Ascending aorta (tissue), 2 donors: ENCODE measurements at places on chromosomes 6 and 20. TPM values are rescaled to one million over a fixed set of nuclear protein-coding genes. Genes with fewer than 3 reads are reported as not detected.
A peak's percentile ranks its signal among the peaks of the same experiment; 100 is the strongest.

DNA sequence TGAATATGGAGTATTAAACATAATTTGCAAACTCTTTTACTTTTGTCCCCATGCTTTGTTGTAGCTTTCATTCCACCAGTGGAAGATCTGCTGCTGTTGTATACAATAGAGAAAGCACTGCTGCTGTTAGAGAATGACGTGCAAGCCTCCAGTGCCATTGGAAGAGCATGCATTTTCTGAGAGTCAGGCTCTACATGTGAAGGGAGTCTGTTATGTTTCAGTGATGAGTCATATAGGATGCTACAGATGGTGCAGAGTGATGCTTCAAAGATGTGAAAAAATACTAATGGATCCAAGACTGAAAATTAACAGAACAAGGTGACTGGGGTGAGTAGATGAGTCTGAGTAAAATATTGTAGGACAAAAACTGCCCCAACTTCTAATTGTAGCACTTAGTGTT lies 22.4 kb upstream of the BACH2 start:
- no peak for DNase-seq

- DNase-seq: no peak
These were observed 31.3 kb upstream of the MYLIP start for GRCh38 chr6:16097382-16098171.

GRCh38 chr20:49345524-49345923 lies 67.7 kb upstream of the ZNFX1 start:
- peak; percentile 70 for DNase-seq

DNA sequence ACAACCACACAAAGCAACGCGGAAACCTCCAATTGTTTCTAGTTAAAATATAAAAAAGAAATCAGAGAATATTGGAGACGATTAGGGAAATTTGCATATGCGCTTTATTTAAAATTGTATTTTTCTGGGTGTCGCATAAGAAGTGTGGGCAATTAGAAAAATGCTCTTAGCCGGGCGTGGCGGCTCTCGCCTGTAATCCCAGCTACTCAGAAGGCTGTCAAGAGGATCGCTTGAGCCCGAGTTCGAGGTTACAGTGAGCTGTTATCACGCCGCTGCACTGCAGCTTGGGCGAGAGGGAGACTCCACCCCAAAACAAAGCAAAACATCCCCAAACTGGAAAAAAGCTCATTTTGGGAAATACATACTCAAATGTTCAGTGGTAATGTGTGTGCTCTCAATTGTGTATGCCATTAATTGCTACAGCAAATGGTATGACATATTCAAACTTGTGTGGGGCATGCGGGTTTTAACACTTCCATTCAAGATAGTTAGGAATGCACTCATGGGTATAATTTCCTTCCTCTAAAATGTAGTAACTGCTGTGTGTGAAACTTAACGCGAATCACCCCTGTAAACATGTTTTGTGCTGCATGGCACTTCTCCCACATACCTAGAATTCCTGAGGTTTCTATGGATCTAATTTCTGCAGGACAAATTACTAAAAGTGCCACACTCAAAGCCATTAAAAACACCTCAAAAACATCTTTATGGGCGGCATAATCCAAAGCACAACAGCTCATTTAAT lies 54.7 kb upstream of the HFE start:
- no peak for DNase-seq

DNA sequence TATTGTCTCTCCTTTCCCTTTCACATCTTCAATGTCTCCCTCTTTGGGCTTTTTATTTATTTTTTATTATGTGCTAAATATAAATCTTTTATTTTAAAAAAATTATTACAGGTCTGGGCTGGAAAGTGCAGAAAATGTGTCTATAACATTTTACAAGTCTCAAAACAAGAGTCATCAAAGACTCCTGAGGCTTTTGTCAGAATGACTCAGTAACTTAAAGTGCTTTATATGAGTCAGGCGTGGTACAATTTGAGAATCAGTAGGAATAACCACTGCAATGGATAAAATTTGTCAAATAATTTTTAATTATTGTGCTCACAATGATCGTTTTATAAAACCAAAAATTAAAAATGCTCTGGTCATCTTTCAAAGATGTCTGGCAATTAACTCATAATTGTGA lies 193.9 kb downstream of the MMUT start:
- DNase-seq: no peak

GRCh38 chr6:28474441-28475219 lies 31.3 kb upstream of the ZSCAN23 start:
- DNase-seq: no peak

DNA sequence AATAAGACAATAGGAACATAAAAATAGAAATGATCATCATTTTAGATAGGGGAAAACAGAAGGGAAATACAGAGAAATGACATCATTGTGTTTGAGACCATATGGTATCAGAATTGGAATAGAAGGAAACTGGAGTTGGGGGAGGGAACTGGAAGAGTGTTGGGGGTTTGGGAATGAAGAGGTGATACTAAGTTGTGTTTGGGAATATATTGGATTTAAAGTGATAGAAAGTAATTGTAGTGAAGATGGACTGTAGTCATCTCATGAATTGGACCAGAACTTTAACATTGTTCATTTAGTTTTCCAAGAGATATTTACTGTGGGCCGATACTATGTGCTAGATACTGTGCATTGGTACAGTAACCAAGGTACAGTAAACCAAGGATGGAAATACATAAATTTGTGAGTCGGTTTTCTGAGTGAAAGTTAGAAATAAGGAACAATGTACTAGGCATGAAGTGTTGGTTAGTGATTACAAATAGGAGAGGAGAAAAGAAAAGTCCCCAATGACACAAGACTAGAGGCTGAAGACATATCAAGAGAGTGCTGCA lies 32.3 kb downstream of the KCNQ5 start:
- DNase-seq: no peak

GRCh38 chr20:39631557-39631956 lies 669.4 kb downstream of the DHX35 start:
- DNase-seq: no peak

DNA sequence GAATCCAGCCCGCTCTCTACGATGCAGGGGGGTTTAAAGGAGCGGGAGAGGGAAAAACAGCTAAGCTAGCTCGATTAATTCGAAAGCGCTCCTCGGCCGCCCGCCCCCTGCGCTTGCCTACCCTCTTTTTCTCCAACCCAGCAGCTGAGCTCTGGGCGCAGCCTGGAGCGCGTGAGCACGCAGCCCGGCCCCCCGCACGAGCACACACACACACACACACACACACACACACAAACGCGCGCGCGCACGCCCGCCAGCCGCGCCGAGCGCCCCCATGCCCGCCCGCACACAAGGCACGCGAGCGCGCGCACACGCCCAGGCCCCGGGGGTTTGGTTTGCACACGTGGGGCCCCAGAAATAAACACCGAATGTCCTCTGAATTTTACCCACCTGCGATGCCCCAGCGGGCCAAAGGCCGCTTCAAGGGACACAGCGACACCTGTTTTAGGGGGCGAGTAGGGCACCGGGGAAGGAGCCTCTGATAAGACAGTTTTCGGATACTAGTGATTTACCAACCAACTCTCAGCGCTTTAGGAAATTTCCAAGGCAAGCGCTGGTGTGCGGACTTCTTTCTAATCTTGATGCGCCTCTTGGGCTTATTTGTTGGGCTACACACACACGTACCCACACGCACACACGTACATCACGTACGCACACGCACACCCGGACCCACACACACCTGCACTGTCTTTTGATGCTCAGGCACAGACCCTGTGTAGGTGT lies 802 bp upstream of the NRN1 start:
- DNase-seq: no peak

GRCh38 chr20:329851-330232 lies 4.5 kb downstream of the SOX12 start:
- DNase-seq: no peak

DNA sequence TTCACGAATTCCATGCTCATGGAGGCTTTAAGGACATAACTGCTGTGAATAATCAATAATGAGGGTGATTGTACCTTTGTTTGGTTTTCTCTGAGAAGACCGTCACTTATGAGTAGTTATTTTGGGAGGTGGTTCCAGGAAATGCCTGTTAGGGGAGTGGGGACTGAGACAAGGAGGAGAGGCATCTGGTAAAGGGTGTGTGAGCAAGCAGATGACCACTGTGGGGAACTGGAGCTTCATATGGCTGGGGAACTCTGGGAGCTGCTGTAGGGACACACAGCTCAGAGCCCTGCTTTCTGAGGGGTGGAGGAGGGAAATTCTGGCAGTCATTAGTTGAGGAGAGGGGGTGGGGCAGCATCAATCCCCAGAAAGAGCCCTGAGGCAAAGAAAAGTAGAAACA lies 71.3 kb upstream of the TINAG start:
- DNase-seq: no peak

- no peak for DNase-seq
These were observed 106.8 kb upstream of the PREP start for GRCh38 chr6:105509506-105510331.

- DNase-seq: no peak
These were observed 2.9 kb upstream of the FNDC11 start for GRCh38 chr20:63551068-63551467.

GRCh38 chr20:57968120-57968519 lies 258.3 kb upstream of the PMEPA1 start:
- DNase-seq: no peak

DNA sequence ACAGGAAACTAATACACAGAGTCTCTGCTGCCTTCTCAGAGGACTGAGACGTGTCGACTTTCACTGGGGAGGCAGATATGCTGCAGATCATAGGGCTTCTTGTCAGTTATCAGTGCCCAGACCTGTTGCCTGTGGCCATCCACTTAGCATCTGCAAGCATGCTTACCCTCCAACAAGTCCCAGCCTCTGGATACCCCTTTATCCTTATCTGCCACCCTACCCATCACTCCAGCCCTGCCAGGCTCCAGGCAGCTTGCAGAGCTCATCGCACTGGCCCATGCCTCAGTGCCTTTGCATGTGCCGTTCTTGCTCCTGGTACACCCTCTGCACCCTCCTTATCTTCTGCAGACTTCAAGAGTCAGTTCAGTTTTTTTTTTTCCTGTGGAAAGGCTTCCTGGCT lies 119.2 kb downstream of the TOX2 start:
- DNase-seq: peak; percentile 19

GRCh38 chr6:83546636-83547035 lies 34.3 kb downstream of the PRSS35 start:
- no peak for DNase-seq

DNA sequence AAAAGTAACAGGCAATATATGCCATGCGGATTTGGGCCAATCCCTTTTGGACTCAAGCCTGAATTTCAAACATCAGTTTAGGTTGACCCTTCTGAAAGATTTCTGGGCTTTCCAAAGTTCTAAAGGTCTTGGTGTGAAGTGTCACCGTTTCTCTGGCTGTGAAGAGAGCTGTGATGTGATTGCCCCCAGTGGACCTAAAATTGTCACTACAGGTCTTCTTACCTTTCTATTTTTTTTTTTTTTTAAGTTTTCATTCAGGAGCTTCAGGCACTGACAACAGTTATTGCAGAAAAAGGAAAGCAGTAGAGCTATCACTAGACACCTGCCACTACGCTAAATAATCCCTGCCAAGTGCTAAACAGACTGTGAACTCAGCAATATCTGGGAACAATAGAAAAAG lies 75.7 kb upstream of the OPRM1 start:
- no peak for DNase-seq

- no peak for DNase-seq
These were observed 51.2 kb downstream of the C6orf52 start for GRCh38 chr6:10643201-10643651.

DNA sequence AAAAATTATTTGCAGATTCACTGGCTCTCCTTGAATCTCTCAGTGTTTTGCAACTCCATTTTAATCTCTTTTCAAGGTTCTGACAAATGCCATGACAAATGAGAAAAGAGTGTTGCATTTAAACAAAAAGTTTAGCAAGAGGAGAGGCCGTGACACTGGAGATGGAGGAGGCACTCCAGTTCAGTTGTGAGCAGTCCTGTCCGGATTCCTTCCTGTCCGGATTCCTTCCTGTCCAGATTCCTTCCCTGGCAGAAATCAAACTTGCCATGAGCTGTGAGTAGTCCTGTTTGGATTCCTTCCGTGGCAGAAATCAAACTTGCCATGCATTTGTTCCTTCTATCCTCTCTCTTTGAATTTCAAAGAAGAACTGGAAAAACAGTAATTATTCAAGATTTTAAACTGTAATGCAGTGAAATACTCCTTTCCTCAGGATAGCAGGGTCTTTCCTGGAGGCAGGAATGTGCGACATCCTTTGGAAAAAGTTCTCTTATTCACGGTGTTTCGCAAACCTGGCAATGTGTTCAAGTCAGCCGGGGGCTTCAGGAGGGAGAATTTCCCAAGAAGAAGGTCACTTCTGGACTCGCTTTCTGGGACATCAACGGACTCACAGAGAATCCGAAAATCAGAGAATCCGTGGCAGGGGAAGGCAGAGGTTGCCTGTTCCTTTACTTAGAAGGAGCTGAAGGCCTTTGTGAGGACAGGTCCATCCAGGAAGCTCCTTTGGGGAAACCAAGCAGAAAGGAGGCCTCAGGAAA lies 48.7 kb upstream of the DACT2 start:
- no peak for DNase-seq

DNA sequence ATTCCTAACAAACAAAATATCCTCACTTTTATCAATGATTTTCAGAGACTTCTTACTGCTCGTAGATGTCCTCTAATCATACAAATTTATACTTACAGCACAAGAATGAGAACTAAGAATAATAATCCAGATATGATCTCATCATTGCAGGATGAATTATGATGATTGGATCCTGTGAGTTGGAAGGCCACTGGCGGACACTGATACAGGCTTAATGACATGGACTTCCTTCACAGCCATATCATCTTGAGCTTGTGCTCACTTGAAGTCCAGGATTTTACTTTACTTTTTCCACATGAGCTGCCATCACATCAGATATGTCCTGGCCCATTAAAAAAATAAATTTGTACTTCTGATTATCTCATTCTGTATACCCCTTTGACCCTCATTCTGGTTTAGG lies 94.3 kb downstream of the NKAIN2 start:
- DNase-seq: no peak

DNA sequence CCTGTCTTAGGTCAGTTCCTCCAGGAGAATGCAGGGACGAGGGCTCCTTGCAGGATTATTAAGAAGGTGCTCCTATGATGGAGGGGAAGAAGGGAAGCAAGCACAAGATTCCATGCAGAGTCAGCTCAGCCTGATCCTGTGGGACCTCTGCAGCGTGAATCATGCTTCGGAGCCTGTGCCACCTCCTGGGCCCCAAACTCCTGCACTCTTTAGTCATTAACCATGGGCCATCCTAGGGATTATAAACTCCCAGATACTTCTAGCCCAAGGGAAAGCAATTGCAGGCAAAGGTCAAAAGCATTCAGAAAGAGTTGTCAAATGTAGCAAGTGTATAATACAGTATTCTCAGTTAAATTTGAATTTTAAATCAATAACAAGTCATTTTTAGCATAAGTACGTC lies 208.7 kb upstream of the PMEPA1 start:
- no peak for DNase-seq

Gene SLC22A1
- not detected for total RNA-seq

Gene PDE7B
- 6.0 TPM for total RNA-seq

Gene CCN6
- not detected for total RNA-seq

Gene PTP4A1
- 33.3 TPM for total RNA-seq

Gene ISM1
- 60.1 TPM for total RNA-seq

Gene BANF2
- total RNA-seq: not detected

Gene TFAP2C
- 4.9 TPM for total RNA-seq

Gene SERINC1
- total RNA-seq: 72.6 TPM
